LHCN-M2 (cell line): ENCODE measurements at places on chromosomes 12 and 14.
A peak's percentile ranks its signal among the peaks of the same experiment; 100 is the strongest.

GRCh38 chr12:113643177-113643974 lies 171.7 kb upstream of the LHX5 start:
- no peak for DNase-seq

GRCh38 chr12:132323171-132324010 lies 6.0 kb downstream of the GALNT9 start:
- DNase-seq: no peak

DNA sequence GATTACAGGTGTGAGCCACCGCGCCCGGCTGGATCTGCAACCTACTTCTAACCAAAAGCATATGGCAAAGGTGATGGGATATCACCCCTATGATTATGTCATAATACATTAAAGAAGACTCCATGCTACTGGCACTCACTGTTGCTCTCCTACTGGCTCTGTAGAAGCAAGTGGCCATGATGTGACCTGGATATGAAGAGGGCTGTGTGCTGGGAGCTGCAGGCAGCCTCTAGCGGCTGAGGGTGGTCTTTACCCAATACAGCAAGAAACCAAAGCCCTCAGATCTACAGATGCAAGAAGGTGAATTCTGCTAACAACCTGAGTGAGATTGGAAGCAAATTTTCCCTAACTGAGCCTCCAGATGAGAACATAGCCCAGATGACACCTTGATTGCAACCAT lies 34.2 kb upstream of the TRIM9 start:
- DNase-seq: no peak

DNA sequence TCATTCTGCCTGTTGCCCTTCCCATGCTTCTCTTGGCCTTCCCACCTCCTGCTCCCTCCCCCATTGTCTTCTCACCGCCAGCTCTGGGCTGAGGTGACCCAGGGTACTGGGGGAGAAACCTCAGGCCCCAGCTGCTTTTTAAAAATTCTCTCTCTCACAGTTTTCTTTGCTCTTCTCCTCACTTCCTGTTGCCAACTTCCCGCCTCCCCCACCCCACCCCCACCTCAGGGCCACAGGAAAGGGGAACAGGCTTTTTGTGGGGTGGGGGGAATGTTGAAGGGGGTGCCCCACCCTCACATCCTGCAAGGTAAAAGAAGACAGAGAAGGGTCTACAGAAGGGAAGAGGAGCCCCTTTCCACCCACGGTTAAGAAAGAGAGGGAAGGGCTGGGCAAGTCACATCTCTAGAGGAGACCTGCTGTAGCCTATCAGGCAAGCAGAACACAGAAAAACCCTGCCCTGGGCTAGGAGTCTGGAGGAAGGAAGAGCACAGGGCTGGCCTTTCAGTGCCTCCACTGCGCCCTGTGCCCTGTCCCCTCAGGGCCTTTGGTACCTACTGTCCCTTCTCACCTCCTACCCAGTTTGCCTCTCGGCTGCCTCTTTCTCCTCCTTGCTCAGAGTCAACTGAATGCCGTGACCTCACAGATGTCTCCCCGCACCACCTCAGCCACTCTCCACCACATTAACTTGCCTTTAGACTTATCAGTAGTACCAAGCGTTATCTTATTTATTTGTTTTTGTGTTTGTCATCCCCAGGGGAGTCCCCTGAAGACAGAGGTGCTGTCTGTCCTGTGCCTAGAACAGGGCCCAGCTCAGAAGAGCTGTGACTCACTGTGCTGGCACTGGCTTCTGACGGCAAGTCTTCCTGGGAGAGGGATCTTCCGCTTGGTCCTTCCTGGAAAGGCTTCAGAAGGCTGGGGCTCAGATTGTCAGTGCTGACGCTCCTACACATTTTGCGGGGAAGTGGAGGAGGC lies 1.7 kb downstream of the ARHGAP9 start:
- no peak for DNase-seq

- no peak for DNase-seq
Measured at GRCh38 chr12:10227648-10228047, 15.0 kb downstream of the GABARAPL1 start.

GRCh38 chr12:122182887-122183587 lies at the start of gene LRRC43:
Gene LRRC43, plus strand, starts transcription at chr12:122183123. Its CDS starts 22 bp downstream, at chr12:122183145.
- DNase-seq: peak; percentile 17

DNA sequence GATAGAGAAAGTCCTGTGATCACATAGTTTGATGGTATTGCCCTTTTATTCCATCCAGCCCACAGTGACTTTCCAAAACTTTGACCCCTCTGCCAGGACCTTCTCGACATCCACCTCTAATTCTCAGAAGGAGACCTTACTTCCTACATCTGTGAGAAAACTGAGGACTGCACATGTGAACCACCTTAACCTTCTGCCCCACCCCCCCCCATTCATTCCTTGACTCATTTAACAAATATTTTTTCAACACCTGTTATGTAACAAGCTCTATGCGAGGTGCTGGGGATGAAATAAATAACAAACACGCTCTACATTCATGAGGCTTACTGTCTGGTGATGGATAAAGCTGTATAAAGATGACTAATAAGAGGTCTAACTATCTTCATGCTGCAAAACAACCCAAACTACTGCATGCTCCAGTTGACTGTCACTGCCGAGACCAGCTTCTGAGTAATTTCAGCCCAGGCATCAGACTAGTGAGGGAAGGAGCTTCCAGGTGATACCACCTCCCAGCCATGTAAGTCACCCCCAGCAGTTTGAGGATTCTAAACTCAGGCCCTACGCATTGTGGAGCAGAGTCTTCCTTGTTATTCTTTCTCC lies 1.9 kb upstream of the HAL start:
- no peak for DNase-seq

- DNase-seq: no peak
Measured at GRCh38 chr12:121794534-121795033, 1.1 kb upstream of the RHOF start.

- DNase-seq: no peak
Measured at GRCh38 chr12:33000016-33000415, 103.4 kb upstream of the PKP2 start.

DNA sequence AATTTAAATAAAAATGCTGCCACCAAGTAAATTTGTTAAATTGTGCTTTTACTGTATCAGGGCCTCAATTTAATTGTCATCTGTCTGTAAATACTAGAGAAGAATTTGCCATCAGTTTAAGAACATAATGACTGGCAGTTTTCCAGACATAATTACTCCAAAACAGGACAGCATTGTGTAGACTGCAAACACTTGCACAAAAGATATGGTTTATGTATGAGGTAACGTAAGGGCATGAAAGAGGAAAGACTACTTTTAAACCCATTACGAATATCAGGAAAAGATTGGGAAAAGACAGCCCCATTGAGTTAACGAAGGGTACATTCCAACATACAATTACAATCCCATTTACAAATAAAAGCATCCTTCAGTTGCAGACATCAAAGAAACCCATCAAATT lies 59.8 kb upstream of the KRR1 start:
- DNase-seq: no peak

- no peak for DNase-seq
Measured at GRCh38 chr14:74240794-74241651, 1.8 kb downstream of the VSX2 start.

DNA sequence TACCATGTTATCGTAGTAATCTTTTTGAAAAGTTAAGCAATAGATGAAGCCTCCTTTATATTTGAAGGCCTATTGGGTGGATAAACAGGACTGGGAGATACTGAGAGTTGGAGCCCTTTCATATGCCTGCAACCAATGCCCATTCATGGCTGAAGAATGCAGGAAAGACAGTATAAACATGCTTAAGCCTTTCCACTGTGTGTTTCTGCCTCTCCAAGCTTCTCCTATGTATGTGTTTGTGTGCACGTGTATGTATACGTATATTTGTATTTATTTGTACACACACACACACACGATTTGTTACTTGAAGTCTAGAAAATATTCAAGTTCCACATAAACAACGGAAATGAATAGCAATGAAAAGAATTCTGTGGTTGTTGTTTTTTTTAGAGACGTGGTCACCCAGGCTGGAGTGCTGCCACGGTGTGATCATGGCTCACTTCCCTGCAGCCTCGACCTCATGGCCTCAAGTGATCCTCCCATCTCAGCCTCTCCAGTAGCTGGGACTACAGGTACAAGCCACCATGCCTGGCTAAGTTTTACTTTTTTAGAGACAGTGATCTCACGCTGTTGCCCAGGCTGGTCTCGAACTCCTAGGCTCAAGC lies 1453.5 kb downstream of the AACS start:
- peak; percentile 57 for DNase-seq

DNA sequence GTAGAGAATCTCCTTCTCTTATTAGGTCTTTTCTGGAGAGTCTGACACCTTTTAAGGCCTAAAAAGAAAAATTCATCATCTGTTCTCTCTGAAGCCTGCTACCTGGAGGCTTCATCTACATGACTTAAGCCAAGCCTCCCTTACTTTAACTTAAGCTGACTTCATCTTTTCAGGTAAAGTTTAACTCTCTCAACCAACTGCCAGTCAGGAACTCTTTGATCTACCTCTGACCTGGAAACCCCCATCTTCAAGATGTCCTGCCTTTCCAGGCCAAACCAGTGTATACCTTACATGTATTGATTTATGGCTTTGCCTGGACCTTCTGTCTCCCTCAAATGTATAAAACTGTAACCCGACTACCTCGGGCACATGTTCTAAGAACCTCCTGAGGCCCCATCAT lies 17.5 kb downstream of the GSTZ1 start:
- DNase-seq: no peak

DNA sequence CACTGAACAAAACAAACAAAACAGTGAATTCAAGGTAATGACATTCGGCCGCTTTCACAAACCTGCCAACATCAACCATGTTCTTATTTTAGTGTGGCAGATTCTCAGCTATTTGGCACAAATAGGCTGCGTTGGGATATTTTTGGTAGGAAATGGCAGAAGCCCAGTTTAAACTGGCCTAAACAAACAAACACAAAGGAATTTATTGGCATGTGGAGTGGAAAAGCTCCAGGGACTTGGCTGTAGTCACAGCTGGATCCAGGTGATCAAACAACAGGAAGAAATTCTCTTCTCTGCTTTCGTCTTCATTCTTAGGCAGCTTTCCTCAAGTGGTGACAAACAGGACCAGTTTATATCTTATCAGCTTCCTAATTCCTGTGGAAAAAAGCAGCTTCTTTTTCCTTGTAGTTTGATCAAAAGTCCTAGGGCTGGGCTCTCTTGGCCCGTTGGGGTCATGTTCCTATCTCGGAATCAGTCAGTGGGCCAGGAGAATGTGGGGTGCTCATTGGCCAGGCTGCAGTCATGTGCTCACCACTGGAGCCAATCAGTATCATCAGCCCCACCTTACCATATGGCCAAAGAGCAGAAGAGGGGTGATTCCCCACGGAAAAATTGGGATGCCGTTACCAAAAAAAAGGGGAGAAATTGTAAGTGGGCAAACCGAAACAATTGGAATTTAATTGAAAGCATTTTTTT lies 22.6 kb downstream of the C12orf75 start:
- DNase-seq: peak; percentile 19

DNA sequence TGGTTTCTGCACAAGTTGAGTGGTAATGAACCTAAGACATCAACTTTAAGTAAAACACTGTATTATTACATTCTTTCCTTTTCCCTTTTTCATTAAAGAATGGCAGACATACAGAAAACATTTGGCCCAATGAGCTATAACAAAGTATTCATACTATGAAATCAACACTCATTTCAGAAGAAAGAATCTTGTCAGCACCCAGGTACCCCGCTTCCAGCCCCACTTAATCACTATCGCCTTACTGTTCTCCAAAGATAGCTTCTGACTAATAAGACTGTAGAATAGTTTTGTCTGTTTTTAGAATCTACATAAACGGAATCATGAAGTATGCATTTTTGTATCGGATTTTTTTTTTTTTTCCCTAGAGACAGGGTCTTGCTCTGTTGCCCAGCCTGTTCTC lies 9.5 kb downstream of the CNTN1 start:
- no peak for DNase-seq

DNA sequence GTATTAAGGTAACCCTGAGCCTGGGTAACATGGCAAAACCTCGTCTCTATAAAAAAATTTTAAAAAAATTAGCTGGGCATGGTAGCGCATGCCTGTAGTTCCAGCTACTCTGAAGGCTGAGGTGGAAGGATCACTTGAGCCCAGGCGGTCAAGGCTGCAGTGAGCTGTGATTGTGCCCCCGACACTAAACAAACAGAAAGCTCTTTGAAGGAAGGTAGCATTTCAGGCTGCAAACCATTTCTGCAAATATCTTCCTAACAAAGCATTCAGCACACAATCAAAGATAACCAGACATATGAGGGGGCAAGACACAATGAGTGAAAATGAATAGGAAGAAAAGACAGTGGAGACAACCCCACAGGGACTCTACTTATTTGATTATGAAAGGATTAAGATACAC lies 118.7 kb downstream of the PRIMA1 start:
- DNase-seq: no peak

DNA sequence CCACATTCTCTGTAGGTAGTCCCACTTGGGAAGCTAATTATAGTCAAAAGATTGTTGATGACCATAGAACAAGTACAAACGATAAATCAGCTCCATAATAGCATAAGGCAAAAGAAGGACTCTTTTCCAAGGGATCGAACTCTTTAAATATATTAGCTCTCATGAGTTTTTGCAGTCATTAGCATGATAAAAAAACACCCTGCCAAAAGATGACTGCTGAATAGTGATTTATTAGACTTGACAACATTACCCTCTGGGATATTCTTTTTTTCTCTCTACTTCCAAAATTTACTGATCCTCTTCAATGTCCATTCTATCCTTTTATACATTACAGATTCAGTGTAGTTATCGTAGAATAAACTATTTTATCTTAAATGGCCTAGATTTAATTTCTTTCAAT lies 14.2 kb downstream of the EPYC start:
- DNase-seq: no peak

DNA sequence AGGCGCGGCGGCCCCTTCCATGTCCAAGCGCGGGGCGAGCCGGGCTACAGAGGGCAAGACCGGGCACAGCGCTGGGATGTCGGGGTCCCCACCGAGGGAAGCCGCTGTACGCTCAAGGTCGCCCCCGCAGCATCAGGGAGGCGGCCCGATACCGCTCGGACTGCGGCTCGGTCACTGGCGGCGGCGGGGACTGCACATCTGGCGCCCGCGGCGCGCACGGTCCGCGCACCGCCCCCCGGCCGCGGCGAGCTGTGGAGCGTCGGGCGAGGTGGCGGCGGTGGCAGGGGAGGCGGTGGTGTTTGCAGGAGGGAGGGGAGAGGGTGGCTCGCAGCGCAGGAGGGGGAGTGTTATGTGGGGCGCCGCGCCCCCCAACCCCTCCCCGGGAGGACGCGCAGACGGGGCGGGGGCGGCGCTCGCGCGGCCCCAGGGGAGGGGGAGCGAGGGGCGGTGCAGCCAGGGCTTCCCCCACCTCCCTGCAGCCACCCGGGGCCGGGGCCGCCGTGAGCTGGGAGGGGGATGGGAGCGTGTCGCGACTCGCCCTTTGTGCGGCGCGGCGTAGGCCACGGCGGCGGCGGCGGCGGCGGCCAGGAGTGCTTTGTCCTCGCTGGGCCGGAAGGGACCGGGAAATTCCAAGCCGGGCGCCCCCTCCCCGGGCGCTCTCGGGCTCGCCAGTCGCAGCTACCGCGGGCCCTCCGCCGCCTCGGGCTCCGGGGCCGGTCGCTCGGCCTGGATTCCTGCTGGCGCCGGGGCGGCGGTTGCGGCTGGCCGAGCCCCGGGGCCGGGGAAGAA lies at the start of gene NUAK1:
Gene NUAK1 (minus strand): TSS at position 322 of the 789 bp plus-strand sequence. CDS start 301 bp downstream, at position 21.
- peak; percentile 35 for DNase-seq

GRCh38 chr12:47870175-47870781 lies 34.5 kb downstream of the VDR start:
- peak; percentile 82 for DNase-seq
